Activated T-cell treated with anti-CD3 and anti-CD28 coated beads, Interleukin-2, amount 50 U/mL, for 4 hours (primary cell): ENCODE measurements at places on chromosomes 11 and 22. TPM values are rescaled to one million over a fixed set of nuclear protein-coding genes. Genes with fewer than 3 reads are reported as not detected.

DNA sequence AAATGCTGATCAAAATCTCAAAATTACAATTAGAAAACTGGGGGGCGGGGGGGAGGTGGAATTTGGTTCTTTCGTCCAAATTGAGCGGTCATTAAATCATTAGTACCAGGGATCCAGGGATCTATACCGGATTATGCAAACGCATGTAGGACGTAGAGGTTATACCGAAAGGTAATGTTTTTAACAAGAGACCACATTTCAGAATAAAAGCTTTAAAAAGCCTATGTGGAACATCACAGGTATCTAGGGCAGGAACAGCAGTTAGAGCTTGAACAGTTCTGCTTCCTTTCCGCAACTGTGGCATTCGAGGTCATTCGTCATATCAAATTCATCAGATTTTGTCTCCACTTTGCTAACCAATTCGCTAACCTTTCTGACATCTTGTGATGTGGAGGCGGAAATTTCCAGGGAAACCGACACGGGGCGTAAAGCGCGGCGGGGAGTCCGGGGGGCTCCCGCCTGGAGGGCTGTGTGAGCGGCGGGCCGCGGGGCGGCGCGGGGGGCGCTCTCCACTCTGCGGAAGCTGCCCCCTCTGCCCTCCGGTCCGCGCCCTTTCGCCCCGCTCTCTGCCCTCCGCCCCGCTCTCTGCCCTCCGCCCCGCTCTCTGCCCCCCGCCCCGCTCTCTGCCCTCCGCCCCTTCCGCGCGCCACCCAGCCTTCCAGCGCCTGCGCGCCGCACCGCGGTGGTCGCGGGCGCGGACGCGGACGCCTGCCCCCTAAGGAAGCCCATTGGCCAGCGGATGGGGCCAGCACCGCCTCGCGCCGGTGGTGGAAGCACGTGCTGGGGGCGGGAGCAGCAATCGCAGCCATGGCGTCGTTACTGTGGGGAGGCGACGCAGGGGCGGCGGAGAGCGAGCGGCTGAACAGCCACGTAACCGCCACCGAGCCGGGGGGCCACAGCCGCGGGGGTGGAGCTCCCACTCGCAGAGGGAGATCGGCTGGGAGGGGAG is at the start of gene DDX25:
TSS of gene DDX25 (plus strand) at position 798 of the 949 bp plus-strand sequence. CDS start at position 808, 10 bp downstream.
- DNase-seq = no peak

DNA sequence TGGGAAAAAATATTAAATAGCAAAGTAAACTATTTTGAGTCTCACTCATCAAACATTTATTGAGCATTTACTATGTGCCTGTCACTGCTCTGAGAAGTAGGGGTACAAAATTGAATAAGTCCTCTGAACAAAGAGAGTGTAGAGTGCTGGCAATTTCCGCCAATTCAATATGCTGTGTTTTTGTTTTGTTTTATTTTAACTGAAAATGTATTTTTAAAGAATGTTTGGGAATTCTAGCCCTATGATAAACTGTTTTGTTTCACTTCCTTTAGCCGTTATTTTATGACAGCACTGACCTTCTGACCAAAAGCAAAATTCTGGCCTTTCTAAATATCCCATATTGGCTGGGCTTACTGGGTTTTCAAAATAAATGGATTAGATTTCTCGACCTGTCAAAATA is 64.7 kb upstream of the LMO2 start:
- no peak for DNase-seq

DNA sequence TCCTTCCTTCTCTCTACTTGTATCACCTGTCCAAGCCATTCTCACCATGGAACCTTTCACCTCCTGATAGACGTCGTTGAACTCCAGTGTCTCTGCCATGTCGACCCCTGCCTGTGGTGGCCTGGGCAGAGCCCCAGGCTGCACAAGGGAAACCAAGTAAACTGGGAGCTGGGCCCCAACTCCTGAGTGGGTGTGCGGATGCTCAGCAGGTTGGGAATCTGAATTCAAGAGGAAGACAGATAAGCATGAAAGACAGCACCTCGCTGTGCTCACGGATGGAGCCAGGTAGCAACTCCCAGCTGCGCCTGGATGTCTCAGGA is 709 bp downstream of the SSRP1 start:
- DNase-seq = no peak

GRCh38 chr22:18156878-18157713 is 7.1 kb downstream of the USP18 start:
- peak; percentile 31 for DNase-seq

Gene SOX10
- not detected for total RNA-seq

DNA sequence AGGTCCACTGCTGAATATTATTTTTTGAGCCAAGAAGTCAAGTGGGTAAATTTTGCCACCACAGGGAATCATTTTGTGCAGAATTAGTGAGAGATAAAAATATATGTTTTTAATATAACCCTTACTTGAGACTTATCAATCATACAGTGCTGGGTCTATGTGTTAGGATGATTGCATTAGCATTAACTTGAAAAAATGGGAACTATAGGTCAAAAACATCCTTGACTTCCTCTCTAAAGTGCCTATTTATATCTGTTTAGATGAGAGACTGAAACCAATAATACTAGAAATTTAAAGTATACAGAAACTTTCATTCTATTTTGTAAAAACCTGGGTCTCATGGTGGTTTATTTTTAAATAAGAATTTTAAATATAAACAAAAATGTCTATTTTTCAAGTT is 65.1 kb upstream of the CARD18 start:
- DNase-seq = no peak

DNA sequence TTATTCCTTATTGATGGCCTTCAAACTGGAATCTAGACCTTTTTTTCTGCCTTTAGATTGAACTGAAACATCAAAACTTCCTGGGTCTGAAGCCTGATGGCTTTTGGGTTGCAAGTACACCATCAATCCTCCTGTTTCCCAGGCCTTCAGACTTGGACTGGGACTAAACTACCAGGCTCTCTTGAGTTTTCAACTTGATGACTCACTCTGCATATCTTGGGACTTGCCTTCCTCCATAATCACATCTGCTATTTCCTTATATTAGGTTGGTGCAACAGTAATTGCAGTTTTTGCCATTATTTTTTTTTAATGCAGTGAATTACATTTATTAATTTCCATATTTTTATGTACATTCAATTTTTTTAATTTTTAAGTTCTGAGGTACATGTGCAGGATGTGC is 7.0 kb downstream of the OR51B5 start:
- DNase-seq = no peak

DNA sequence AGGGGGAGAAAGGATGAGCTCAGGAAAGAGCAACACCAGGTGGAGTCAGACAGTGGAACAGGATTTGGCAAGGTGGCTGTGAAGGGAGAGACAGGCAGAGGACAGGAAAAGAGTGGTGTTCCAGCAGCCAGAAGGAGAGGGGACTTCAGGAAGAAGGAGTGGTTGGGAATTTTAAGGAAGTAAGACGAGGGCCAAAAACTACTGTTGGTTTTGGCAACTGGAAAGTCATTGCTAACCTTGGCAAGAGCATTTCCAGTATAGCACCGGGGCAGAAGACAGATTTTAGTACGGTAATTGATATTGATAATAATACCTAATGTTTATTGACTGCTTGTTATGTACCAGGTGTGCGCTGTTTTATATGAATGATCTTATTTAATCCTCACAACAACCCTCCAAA is 15.4 kb upstream of the DDX6 start:
- DNase-seq = no peak
